Glutamatergic neuron (in vitro differentiated cells): ENCODE measurements at places on chromosomes 6 and 20.

DNA sequence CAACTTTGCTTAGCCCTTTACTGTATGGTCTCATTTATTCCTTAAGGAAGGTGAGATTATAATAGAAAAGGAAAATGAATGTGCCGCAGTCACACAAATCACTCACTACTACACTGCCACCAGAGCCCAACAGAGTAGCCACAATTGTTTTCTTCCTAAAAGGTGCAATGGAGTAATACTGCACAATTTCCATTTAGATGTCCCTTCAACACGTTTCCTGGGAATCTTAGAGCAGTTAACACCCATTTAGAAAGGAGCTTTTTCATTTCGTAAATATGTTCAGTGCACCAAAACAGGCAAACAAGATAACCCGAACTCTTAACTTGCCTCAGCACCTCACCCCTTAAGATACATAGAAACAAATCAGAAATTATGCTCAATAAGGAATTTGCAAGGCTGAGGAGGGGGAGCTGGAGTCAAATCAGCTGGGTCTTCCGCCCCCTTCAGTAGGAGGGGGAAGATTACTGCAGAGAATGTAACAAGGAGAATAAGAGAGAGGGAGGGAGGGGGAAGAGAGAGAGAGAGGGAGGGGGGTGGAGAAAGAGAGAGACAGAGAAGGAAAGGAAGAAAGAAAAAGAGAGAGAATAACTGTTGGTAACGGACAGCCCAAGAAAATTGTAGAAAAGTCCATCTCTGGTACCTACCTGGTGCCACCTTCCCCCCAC is 155.5 kb downstream of the BCAS1 start:
- no peak for DNase-seq

- no peak for DNase-seq
Measured at GRCh38 chr6:16817594-16817993, 56.3 kb upstream of the ATXN1 start.

GRCh38 chr6:55643861-55644260 is 64.9 kb upstream of the HMGCLL1 start:
- DNase-seq = no peak

GRCh38 chr6:104558746-104559145 is 301.0 kb downstream of the HACE1 start:
- DNase-seq = no peak

- DNase-seq = no peak
Measured at GRCh38 chr6:23510778-23511510, 615.1 kb upstream of the NRSN1 start.

DNA sequence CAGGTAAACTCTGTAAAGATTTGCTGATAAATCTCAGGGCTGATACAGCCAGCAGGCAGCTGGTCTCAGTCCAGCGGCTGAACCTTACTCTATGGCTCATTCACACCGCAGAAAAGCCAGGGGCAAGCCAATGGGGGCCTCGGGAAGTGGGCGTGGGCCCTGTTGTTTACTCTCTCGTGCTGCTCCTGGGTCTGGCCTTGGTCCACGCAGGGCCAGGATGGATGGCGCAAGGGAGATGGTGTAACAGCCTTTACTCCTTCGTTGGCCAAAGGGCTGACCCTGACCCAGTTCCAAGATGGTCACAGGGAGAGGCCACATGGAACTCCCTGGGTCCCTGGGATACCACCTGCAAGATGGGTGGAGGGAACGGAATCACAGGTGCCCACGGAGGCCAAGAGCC is 16.2 kb downstream of the KCNK17 start:
- no peak for DNase-seq

- no peak for DNase-seq
Measured at GRCh38 chr6:70952608-70953165, 4.2 kb downstream of the B3GAT2 start.

- DNase-seq = no peak
Measured at GRCh38 chr6:143595251-143596036, 82.3 kb upstream of the PHACTR2 start.

- no peak for DNase-seq
Measured at GRCh38 chr6:37889051-37889450, 69.5 kb downstream of the ZFAND3 start.

DNA sequence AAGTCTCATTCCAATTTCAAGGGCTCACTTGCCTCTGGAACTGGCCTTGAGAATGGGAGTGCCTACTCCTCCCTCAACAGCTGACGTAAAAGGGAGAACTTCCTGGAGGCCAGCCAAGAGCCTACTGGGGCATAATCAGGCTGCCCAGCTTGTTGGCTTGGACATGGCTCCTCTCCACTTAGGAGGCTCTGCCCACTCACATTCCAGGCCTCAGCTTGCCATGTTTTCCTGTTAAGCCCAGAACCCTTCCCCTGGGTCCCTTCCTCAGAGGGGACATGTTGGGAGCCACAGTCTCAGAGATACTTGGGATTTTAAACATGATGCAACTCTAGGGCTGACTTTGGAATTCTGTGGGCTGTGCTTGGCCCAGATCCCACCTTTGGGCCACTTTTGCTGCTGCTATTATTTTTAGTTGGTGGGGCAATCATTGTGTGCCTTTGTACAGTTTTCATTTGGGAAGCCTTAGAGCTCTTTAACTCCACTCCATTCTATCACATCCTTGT is 31.5 kb upstream of the ADTRP start:
- no peak for DNase-seq
